ENCODE measurements at places on chromosomes 2 and 18. TPM values are rescaled to one million over a fixed set of nuclear protein-coding genes. Genes with fewer than 3 reads are reported as not detected.

The TNFAIP6 gene
- total RNA-seq = not detected

The POTEI gene
- not detected for total RNA-seq

The MOCOS gene
- total RNA-seq = 0.22 TPM

The ERBB4 gene
- total RNA-seq = not detected

The PSTPIP2 gene
- total RNA-seq = 26.6 TPM

The DYNAP gene
- total RNA-seq = not detected

The ERICH2 gene
- 0.46 TPM for total RNA-seq

The AQP12A gene
- not detected for total RNA-seq

The AGPS gene
- 44.6 TPM for total RNA-seq

The CIB4 gene
- not detected for total RNA-seq

The CYP26B1 gene
- total RNA-seq = not detected

The SPTBN1 gene
- 136 TPM for total RNA-seq

The HOXD9 gene
- total RNA-seq = not detected

The HTR2B gene
- total RNA-seq = not detected

The SH2D6 gene
- 3.2 TPM for total RNA-seq

The CLHC1 gene
- total RNA-seq = 12.3 TPM

The GALNT3 gene
- 13.1 TPM for total RNA-seq

The MAL gene
- 92.6 TPM for total RNA-seq

The RIT2 gene
- not detected for total RNA-seq

The KRTCAP3 gene
- total RNA-seq = 14.6 TPM

Data from activated T-cell treated with anti-CD3 and anti-CD28 coated beads, Interleukin-2, amount 50 U/mL, for 72 hours (primary cell).